Smooth muscle cell of the coronary artery (primary cell): ENCODE measurements at places on chromosomes 16 and 17. TPM values are rescaled to one million over a fixed set of nuclear protein-coding genes. Genes with fewer than 3 reads are reported as not detected.

The SGF29 gene
- total RNA-seq: 7.7 and 7.8 TPM in 2 replicates

The MMP28 gene
- total RNA-seq: 0.60 TPM in 1 of 2 replicates, not detected in the other

The TAT gene
- total RNA-seq: not detected in 2 replicates

The TBC1D3C gene
- total RNA-seq: not detected in 2 replicates

The NETO2 gene
- 1.1 and 3.0 TPM in 2 replicates for total RNA-seq

The CA4 gene
- not detected in 2 replicates for total RNA-seq

The TP53TG3B gene
- 0.08 TPM in 1 of 2 replicates, not detected in the other for total RNA-seq

The PRAC1 gene
- not detected in 2 replicates for total RNA-seq

The CBFA2T3 gene
- total RNA-seq: not detected in 2 replicates
